Osteocyte (in vitro differentiated cells): ENCODE measurements at places on chromosomes 16 and 17.

DNA sequence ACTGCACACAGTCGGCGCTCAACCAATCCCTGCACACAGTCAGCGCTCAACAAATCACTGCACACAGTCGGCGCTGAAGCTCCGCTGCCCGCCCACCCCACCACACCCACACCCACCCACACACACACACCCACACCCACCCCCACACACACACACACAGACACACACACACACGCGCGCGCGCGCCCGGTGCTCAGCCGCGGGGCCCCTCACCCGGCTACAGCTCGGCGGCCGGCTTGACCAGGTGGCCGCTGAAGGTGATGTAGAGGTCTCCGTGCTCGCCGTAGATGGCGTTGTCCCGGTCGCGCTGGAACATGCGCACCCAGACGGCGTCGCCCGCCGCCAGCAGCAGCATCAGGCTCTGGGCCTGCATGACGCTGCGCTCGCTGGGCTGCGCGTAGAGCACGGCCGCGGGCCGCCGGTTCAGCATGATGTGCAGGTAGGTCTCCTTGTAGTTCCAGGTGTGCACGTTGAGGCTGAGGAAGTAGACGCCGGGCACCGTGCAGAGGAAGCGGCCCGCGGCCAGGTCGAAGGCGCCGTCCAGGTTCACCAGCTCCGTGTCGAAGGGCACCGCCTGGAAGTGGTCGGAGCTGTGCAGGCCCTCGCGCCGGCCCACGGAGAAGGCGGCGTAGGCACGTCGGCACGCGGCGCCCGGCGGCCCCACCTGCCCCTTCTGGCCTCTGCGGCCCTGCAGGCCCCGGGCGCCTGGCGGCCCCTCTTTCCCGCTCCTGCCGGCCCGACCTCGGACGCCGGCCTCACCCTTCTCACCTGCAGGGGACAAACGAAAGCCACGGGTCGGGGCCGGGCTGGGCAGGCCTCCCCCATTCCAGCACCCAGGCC, 2.5 kb downstream of the C1QTNF8 start:
- DNase-seq: no peak
- H3K27me3 ChIP-seq: peaks cover under 1% of the 10 kb centered on the region
- H3K4me1 ChIP-seq: no peaks in the 10 kb centered on the region

- DNase-seq: no peak
- peaks cover 82% of the 10 kb centered on the region for H3K4me1 ChIP-seq
- H3K36me3 ChIP-seq: no peaks in the 10 kb centered on the region
These were observed 248.0 kb upstream of the GSE1 start for GRCh38 chr16:85365120-85365519.

GRCh38 chr16:72722552-72722951, 325.4 kb downstream of the ZFHX3 start:
- H3K4me3 ChIP-seq: no peak overlapping the region
- H3K27me3 ChIP-seq: no peaks in the 10 kb centered on the region
- H3K36me3 ChIP-seq: no peaks in the 10 kb centered on the region
- peaks cover 14% of the 10 kb centered on the region for H3K4me1 ChIP-seq
- H3K27ac ChIP-seq: no peak overlapping the region

DNA sequence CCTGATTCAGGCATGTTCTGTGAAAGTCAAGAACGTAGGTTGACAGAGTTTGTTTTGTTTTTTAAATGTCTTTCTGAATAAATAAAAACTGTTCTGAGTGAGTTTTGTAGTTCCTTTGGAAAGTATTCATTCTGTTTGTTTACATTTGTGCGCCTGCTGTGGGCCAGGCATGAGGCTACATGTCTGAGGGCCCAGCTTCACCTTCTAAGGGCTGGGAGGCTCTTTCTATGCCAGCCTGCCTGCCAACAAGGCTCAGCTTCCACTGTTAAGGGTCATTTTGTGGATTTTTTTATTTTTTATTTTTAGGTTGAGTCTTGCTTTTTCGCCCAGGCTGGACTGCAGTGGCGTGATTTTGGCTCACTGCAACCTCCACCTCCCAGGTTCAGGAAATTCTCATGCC, 6.1 kb downstream of the WWOX start:
- H3K36me3 ChIP-seq: peaks cover 9% of the 10 kb centered on the region
- H3K27ac ChIP-seq: no peak overlapping the region
- no peak overlapping the region for H3K4me3 ChIP-seq
- peaks cover 5% of the 10 kb centered on the region for H3K4me1 ChIP-seq
- DNase-seq: no peak

- no peaks in the 10 kb centered on the region for H3K27me3 ChIP-seq
- H3K27ac ChIP-seq: no peak overlapping the region
These were observed 588.7 kb downstream of the RBFOX1 start for GRCh38 chr16:7921345-7921744.

GRCh38 chr17:15663691-15664090, 20.4 kb downstream of the TRIM16 start:
- peaks cover 14% of the 10 kb centered on the region for H3K36me3 ChIP-seq
- H3K4me1 ChIP-seq: peaks cover 11% of the 10 kb centered on the region
- no peaks in the 10 kb centered on the region for H3K27me3 ChIP-seq

DNA sequence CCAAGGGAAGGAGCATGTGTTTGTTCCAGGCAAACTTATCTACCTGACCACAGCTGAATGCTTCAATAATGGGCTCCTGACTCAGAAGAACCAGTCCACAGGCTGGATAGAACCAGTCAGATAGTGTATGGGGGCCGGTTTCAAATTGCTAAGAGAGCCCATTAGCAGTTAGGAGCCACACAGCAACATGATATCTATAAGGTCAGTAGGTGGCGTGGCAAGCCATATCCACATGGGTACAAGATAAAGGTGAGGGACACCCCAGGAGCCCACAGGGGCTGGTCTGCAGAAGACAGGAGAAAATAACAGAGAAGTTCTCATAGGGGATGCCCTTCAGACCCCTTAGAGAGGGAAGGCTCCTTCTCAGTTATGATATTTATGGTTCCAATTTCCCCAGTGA, 31.6 kb upstream of the CDRT15 start:
- no peak for DNase-seq
- H3K36me3 ChIP-seq: no peaks in the 10 kb centered on the region
- no peak overlapping the region for H3K27ac ChIP-seq
- H3K4me3 ChIP-seq: no peak overlapping the region

GRCh38 chr16:86956437-86956836, 360.8 kb downstream of the C16orf95 start:
- no peak overlapping the region for H3K27ac ChIP-seq
- H3K36me3 ChIP-seq: no peaks in the 10 kb centered on the region
- no peaks in the 10 kb centered on the region for H3K4me1 ChIP-seq
- H3K27me3 ChIP-seq: no peaks in the 10 kb centered on the region
- no peak overlapping the region for H3K4me3 ChIP-seq

GRCh38 chr16:9328411-9328810, 237.0 kb downstream of the HAPSTR1 start:
- H3K4me3 ChIP-seq: no peak overlapping the region
- no peaks in the 10 kb centered on the region for H3K4me1 ChIP-seq
- H3K36me3 ChIP-seq: no peaks in the 10 kb centered on the region
- no peak for DNase-seq
- no peak overlapping the region for H3K27ac ChIP-seq

- DNase-seq: no peak
- H3K27me3 ChIP-seq: no peaks in the 10 kb centered on the region
- H3K4me3 ChIP-seq: no peak overlapping the region
- H3K4me1 ChIP-seq: peaks cover 25% of the 10 kb centered on the region
- no peak overlapping the region for H3K27ac ChIP-seq
These were observed 3.6 kb downstream of the GP1BA start for GRCh38 chr17:4935650-4936049.

DNA sequence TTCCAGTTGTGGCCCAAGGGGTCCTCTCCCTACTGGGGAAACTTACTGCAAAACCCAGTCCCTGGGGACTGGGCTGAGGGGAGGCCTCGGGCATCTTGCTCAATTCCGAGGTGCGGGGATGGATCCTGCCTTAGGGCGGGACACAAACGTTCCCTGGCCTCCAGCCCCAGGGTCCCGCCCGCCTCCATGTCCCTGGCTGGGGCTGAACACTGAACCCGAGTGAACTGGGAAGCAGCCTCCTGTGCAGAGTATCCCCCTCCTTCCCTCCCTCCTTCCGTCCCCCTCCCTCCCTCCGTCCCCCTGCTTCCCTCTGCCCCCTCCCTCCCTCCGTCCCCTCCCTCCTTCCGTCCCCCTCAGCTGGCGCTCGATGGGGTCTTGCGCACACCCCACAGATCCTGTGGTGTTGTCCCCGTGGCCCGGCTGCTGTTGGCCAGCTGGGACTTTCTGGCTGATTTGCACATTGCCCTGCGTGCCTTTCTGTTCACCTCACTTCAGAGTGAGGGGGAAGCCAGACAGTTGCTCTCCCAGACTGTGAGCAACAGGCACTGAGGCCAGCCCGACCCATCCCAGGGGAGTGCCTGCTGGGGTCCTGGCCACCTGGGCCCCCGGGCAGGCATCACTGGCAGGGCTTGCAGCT, 5.5 kb downstream of the TRAF7 start:
- H3K27ac ChIP-seq: peak overlapping the region; percentile 41
- no peak overlapping the region for H3K4me3 ChIP-seq
- peaks cover 46% of the 10 kb centered on the region for H3K4me1 ChIP-seq
- DNase-seq: no peak
- peaks cover 3% of the 10 kb centered on the region for H3K36me3 ChIP-seq
- H3K27me3 ChIP-seq: no peaks in the 10 kb centered on the region

DNA sequence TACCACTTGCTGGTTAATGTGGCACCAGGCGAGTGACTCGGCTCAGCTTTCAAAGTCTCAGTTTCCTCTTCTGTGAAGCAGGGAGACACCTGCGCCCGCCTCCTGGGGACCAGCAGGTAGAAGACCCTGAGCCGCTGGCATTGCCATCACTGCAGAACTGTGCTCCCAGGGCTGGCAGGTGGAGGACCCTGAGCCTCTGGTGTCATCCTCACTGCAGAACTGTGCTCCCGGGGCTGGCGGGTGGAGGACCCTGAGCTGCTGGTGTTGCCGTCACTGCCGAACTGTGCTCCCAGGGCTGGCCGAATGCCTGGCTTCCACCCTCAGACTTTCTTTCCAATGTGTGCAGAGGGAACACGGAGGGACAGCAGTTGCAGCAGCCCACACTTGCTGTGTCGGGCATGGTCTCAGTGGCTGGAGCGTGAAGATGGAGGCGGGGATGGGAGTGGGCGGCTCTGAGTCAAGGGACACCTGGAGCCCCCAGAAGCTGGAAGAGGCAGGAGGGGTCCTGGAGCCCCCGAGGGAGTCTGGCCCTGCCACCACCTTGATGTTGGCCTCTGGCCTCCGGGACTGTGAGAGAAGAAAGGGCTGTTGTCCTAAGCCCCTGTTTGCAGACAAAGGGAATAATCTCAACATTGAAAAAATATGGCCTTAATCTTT, 75.8 kb upstream of the METTL9 start:
- DNase-seq: no peak
- no peaks in the 10 kb centered on the region for H3K27me3 ChIP-seq
- H3K27ac ChIP-seq: no peak overlapping the region
- H3K4me1 ChIP-seq: peaks cover 26% of the 10 kb centered on the region
- H3K36me3 ChIP-seq: no peaks in the 10 kb centered on the region
- no peak overlapping the region for H3K4me3 ChIP-seq

DNA sequence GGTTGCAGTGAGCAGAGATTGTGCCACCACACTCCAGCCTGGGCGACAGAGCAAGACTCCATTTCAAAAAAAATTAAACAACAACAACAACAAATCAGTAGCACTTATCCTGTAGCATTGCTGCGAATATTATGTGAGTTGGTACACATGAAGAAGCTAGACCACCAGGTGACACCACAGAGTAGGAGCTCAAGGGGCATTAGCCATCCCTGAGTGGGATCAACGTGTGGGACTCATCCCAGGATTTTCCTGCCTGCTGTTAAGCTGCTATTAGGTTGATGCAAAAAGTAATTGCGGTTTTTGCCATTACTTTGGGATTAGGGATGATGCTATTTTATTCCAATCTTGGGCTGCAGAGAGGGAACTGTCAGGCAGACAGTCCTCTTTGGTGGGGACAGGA, 47.2 kb downstream of the OTOA start:
- no peak overlapping the region for H3K4me3 ChIP-seq
- no peaks in the 10 kb centered on the region for H3K4me1 ChIP-seq
- peaks cover 6% of the 10 kb centered on the region for H3K27me3 ChIP-seq
- DNase-seq: no peak
- no peaks in the 10 kb centered on the region for H3K36me3 ChIP-seq

DNA sequence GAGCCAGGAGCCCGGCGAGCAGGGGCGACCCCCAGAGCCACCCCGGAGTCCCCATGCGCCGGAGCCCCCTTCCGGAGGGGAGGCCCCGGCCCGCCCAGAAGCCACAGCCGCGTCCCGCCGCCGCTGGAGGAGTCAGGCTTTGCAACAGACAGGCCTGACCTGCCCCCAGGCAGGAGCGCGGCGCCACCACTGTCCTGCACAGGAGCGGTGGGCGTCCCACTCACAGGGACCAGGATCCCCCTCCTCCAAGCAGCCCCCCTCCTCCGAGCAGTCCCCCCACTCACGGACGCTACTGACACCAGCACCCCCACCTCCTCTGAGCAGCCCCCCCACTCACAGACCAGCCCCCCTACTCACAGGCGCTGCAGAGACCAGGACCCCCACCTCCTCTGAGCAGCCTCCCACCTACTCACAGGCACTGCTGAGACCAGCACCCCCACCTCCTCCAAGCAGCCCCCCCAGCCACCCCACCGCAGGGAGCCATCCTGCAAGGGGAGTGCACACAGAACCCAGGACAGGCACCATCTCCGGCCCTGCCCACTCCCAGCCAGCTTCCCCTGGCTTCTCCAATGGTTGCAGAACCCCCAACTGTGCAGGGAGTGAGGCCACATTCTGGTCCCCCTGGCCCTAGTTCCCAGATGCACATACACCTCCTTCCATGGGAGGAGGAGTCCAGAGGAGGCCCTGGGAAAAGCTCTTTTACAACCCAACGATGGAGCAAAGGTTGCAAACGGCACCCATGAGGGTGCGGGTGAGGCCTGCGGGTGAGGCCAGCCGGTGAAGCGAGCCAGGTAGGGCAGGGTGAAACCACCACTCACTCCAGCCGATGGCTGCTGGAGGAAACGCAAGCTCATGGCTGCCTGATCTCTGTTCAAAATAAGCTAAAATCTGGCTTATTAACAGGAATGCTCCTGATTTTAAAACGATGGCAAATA, 69.9 kb downstream of the ABR start:
- peaks cover 54% of the 10 kb centered on the region for H3K4me1 ChIP-seq
- no peak for DNase-seq
- no peaks in the 10 kb centered on the region for H3K27me3 ChIP-seq
- H3K36me3 ChIP-seq: no peaks in the 10 kb centered on the region

DNA sequence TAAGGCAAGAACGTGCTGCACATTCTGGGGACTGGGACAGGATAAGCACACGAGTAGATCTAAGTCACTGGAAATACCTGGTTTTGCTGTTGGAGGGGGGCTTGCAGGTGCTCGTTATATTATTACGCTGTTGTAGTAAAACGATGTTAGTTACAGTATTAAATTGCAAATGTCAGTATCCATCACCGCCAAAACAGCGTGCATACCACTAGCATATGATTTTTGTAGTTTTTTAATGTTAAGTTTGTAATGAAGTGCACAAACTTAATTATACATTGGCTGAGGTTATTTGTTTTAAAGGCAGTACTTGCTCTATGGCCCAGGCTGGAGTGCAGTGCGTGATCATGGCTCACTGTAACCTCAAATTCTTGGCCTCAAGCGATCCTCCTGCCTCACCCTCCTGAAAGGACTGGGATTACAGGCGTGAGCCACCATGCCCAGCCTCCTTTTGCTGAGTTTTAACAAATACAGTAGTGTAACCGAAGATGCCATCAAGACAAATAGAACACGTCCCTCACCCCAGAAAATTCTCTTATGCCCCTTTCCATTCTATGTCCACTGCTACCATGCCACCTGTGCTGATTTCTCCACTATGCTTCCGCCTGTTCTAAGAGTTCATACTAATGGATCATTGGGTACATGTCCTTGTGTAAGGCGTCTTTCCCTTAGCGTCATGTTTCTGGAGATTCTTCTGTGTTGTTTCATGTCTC, 20.7 kb upstream of the CSNK1D start:
- H3K27me3 ChIP-seq: peaks cover 4% of the 10 kb centered on the region
- H3K4me3 ChIP-seq: peak overlapping the region; percentile 65
- peaks cover 40% of the 10 kb centered on the region for H3K4me1 ChIP-seq
- H3K27ac ChIP-seq: no peak overlapping the region
- no peak for DNase-seq
